ENCODE measurements at places on chromosomes 7 and 10.

DNA sequence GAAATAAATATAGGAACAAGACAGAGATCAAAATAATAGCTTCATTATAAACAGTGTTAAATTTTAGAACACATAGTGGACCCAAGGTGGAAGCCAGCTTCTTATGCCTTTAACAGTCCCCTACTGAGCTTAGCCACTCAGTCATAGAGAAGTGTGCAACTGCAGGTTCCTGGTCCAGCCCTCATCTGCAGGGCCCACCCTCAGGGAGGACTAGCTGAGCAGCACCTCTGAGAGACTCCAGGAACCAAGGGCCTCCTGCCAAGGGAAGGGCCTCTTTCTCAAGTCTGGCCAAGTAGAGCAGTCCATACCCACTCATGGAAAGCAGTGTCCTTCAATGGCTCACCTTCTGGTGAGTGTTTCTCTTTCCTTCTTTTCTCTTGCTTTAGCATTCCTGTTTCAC is 173.7 kb upstream of the PRPS1L1 start:
- DNase-seq = no peak

GRCh38 chr7:64753032-64753431 is 41.2 kb upstream of the ZNF138 start:
- no peak for DNase-seq

GRCh38 chr10:6456067-6456466 is 124.0 kb downstream of the PRKCQ start:
- no peak for DNase-seq

DNA sequence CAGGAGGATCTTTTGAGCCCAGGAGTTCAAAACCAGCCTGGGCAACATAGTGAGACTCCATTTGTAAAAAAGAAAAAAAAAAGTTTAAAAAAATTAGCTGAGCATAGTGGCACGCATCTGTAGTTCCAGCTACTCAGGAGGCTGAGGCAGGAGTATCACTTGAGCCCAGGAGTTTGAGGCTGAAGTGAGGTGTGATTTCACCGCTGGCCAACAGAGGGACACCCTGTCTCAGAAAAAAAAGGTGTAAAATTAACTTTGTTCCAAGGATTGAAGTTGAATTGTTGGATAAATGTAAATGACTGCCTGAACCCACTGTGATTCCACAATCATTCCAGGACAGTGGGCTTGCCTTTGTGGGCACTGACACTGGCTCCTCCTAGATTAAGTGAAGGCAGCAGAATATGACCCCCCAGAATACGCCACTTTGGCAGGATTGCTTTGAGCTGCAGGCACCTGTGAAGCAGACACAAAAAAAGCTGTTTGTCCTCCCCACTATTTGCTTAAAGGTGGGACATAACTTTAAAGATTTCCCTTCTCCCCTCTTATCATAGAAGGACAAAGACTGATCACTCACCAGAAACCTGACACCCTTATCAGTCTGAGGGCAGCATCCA is 57.2 kb upstream of the FOXI2 start:
- DNase-seq = no peak

GRCh38 chr10:87760195-87760905 is 57.7 kb downstream of the ATAD1 start:
- DNase-seq = no peak

- no peak for DNase-seq
Measured at GRCh38 chr7:127487381-127487780, 94.9 kb upstream of the ZNF800 start.

GRCh38 chr7:157136372-157136771 is 2.4 kb upstream of the UBE3C start:
- DNase-seq = no peak

DNA sequence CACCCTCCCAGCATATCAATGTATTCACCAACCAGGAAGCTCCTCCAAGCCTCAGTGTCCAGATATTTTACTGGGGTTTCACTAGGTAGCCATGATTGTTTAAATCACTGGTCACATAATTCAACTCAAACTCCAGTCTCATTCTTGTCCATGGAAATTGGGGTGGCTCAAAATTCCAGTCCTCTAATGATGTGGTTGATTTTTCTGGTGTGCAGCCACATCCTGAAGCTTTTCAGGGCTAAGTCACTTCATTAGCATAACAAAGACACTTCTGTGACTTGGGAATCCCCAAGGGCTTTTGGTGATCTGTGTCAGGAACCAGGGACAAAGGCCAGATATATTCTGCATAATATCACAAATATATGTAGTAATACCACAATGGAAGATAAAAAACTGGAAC is 786.9 kb upstream of the IGFBP3 start:
- no peak for DNase-seq

DNA sequence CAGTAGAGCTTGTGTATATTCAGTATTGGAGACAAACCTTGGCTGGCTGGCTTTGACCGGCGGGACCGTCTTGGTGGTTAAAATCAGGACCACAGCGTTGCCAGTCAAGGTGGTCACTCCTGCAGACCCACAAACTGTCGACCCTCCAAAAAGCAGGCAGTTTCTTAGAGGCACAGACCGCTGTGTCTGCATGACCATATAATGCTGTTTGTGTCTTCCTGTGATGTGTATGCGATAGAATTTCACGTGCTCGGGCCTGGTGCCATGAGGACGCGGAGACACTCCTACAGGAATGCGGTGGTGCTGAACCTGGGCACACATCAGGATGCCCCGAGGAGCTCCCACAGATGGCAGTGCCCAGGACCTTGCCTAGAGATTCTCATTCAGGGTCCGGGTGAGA is 34.8 kb downstream of the BNIP3 start:
- DNase-seq = no peak

GRCh38 chr7:102029616-102030015 is 212.2 kb downstream of the CUX1 start:
- DNase-seq = no peak

GRCh38 chr7:76326646-76327233 is 24.3 kb downstream of the HSPB1 start:
- no peak for DNase-seq

- DNase-seq = no peak
Measured at GRCh38 chr7:116957874-116958273, 4.6 kb downstream of the ST7 start.

DNA sequence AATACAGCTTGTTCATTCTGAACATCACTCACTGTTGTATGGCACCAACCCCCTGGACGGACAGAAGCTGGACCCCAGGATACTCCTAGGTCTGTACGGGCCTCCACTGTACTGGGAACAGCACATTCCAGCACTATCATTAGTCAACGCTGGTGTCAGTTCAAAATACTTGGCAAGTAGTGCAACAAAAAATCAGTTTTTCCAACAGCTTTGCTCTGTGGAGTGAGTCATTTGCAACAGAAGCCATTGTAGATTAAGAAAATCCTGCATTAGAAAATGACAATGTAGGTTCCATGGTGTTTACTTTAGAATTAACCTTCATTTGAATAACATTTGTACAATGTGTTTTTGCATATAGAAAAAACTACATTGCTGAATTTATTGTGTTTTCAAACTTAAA is 266.6 kb downstream of the HDAC9 start:
- DNase-seq = no peak

GRCh38 chr7:44391746-44392617 is 66.6 kb upstream of the CAMK2B start:
- DNase-seq = no peak

DNA sequence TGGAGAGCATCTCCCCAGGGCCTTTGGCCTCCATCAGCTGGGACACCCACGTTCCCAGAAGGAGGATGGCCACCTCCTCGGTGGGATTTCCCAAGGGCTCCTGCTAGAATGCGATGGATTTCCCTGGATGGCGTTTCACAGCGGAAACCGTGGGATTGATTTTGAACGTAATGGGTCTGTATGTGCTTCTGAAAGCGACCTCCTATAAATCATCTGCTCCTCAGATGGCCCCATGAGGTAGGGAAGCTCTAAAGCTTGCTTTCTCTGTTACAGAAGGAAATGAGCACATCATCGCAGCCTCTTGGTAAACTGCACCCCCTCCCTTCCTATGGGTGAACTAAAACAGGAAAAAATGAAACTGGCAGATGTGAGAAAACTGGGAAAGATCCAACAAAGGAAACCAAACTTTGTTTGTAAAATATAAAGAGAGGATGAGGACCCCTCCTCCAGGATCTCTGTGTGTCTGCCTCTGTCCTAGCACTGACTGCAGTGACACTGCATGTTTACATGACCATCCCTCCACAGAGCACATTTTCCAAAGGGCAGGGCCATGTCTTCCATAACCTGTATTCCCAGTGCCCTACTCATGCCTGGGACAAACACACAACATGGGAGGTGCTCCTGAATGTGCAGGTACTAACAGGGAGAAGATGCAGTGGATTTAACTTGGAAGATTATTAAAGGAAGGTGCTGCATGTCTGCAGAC is 57.6 kb downstream of the LYZL1 start:
- DNase-seq = no peak

GRCh38 chr10:91296471-91296870 is 76.0 kb downstream of the PCGF5 start:
- peak; percentile 40 for DNase-seq

DNA sequence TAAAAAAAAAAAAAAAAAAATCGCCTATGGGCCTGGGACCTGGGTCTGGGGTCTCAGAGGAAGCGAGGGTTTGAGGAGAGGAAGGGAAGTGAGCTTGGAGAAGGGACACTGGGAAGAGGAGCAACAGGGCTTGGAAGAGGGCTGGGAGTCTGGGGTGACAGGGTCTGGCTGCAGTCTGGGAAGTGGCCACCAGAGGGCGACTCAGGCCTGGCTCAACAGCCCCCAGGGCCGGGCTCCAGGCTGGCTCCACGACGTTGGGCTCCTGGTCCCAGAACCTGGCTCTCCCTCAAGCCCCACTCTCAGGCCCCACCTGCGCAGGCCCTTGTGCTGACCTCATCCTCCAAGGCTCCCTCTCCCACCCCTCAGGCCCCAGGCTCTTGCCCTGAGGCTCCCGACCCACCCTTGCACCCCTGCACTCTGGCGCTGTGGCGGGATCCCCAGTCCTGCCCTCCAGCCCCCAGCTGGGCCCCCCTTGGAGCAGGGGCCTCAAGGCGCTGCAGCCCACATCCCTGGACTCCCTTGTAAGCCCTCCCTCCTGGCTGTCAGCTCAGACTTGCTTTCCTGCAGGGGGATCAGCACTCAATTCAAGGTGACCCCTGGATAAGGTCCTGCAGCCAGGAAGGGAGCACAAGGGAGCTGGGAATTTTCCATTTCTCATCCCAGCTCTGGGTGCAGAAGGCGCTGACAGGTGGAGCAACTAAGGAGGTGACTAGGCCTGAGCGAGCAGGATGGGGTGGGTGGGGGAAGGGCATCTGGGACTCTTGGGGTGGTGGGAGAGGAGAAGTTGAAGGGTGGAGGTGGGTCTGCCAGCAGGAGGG is 5.4 kb upstream of the SPACDR start:
- peak; percentile 92 for DNase-seq

DNA sequence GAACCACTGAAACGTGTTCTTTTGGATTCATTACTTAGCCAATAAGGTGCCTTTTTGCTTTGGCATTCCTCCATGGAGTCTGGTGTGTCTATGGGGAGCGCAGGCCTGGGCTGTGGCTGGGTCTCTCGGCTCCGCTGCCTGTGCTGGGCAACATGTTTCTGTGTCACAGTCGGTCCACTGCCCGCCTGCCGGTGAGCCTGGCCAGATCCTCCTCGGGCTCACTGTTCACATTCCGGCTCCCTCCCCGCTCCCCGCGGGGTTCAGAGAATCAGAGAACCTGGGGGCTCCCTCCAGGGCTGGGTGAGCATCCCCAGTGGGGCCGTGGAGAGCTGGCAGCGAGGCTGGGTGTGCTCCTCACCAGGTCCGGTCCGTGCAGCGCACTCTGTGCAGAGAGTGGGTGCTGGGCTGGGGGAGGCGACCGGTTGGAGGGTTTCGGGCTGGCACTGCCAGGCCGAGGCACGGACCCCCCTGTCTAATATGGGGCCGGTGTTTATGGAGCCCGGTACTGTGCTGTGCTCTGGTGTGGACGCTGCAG is 70.4 kb downstream of the INPP5A start:
- DNase-seq = no peak

GRCh38 chr7:114051871-114052331 is 133.1 kb upstream of the PPP1R3A start:
- DNase-seq = peak; percentile 20

- no peak for DNase-seq
Measured at GRCh38 chr10:1294748-1295147, 238.6 kb downstream of the WDR37 start.

- DNase-seq = no peak
Measured at GRCh38 chr10:63027531-63027930, 105.6 kb upstream of the NRBF2 start.

- no peak for DNase-seq
Measured at GRCh38 chr7:137717045-137717444, 129.7 kb downstream of the DGKI start.

GRCh38 chr10:76236356-76236755 is 804.9 kb downstream of the LRMDA start:
- DNase-seq = no peak

GRCh38 chr7:142372727-142373126 is 114.9 kb upstream of the PRSS58 start:
- no peak for DNase-seq

DNA sequence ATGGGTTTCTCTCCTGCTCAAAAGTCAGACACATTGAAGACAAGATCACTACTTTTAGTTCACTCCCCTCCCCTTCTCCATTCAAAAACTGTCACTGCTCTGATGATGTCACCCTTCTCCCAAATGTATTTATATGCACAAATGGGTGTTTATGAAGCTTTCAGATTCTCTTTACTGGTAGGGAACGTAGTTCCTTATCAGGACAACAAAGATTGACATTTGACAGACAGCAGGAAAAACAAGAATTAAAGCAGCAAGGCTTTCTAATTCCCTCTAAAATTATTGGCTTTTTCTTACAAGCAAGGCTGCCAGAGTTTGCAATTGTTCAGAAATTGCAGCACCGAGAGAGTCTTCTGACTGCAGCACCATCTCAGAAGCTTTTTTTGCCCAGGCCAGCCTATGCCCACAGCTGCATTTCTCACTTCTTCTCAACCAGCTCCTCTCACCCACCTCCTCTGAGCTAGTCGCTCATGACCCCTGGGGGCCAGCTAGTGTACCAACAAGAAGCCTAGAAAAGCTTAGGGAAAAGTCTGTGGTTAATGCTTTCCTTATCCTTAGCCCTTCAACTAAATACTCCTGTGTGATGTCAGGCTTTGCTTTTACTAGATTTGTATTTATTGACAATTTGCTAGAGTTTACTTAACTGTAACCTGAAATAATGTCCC is 265.1 kb downstream of the HTR7 start:
- DNase-seq = peak; percentile 2

GRCh38 chr10:22343731-22344130 is 1.6 kb upstream of the SPAG6 start:
- no peak for DNase-seq

- DNase-seq = no peak
Measured at GRCh38 chr10:26781797-26782196, 79.0 kb downstream of the ABI1 start.

GRCh38 chr7:129469930-129470329 is 32.4 kb upstream of the SMKR1 start:
- DNase-seq = no peak

GRCh38 chr10:129891806-129892205 is 72.3 kb downstream of the EBF3 start:
- DNase-seq = no peak

- DNase-seq = no peak
Measured at GRCh38 chr10:125248489-125248888, 88.1 kb upstream of the CTBP2 start.

DNA sequence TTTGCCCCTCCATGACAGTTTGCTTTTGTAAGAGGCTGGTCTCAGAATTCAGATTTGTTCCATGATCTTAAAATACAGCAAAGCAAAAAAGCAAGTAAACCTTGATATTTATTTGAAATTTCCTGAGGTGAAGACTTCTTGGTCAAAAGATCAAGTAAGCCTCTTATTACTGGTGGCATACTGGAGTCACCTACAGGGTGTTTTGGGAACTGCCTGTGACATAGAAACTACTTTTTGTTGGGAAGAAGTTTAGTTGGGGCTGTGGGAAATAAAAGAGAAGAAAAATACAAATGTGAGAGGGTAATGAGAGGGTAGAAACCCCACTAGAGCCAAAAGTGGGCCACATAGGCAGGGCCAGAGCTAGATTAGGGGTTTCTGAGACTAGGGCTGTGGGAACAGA is 217.9 kb downstream of the OTUD1 start:
- no peak for DNase-seq
